ENCODE measurements at places on chromosomes 11 and 22.

GRCh38 chr11:127485541-127485940 lies 485.0 kb upstream of the KIRREL3 start:
- DNase-seq: no peak

GRCh38 chr11:1161410-1162137 lies 3.8 kb downstream of the MUC5AC start:
- no peak for DNase-seq

DNA sequence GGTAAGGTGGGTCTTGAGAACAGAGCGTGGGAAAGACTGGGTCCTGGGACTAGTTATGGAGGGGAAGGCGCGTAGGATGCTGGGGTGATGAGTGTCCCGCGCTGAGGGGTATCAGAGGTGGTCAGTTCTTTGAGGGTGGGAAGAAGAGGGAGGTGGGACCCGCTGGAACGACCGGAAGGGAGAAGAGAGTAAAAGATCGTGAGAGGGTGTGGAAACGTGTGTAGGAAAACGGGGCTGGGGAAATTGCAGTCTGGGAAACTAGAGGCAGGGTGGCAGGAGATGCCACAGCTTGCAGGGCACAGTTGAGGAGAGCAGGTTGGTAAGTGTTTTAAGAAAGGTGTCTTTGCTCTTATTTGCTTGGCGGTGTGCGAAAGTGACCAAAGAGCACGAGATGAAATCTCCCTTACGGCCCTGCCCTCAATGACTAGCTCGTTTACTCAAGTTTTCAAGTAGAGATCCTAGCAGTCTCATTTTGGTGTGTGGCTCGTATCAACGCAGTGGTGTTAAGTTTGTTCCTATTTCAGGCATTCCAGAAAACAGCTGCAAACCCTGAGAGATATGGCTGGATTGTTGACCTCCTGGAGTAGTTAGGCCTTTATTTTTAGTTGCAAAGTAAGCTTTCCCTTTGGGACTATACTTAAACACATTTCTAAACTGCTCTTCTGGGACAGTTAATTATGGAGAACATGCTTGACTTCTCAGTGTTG lies 615 bp downstream of the STT3A start:
- DNase-seq: peak; percentile 17

DNA sequence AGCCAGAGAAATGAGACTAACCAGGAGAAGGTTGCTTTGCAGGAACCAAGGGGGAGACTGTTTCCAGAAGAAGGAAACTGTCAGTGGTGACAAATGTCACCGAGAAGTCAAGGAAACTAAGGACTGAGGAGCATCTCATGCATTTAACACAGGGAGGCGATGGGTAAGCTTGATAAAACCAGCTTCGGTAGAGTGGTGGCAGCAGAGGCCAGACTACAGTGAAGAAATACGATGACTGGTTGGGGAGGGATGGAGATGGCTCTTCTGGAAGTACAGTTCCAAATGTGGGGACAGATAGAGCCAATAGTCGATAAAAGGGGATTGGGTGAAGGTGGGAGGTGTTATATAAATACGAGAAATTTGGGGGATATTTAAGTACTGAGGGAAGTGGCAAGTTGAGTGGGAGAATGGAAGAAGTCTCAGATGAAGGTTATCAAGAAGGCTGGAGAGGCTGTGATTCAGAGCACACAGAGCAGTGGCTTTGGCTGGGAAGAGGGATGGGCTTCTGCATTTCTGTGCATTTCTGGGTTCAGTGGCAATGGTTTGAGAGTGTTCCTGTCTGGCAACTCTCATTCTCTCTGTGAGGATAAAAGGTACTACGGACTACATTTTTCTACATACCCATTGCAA lies 29.2 kb downstream of the SC5D start:
- DNase-seq: peak; percentile 26

- no peak for DNase-seq
These were observed 37.7 kb upstream of the SPON1 start for GRCh38 chr11:13924801-13925327.

- DNase-seq: no peak
These were observed 2.1 kb upstream of the PHLDB1 start for GRCh38 chr11:118605116-118605867.

- no peak for DNase-seq
These were observed 27.9 kb downstream of the ASCC2 start for GRCh38 chr22:29810216-29810615.

GRCh38 chr11:32594272-32594671 lies 10.6 kb downstream of the EIF3M start:
- DNase-seq: no peak

GRCh38 chr11:19861171-19861570 lies 148.5 kb downstream of the NAV2 start:
- no peak for DNase-seq

DNA sequence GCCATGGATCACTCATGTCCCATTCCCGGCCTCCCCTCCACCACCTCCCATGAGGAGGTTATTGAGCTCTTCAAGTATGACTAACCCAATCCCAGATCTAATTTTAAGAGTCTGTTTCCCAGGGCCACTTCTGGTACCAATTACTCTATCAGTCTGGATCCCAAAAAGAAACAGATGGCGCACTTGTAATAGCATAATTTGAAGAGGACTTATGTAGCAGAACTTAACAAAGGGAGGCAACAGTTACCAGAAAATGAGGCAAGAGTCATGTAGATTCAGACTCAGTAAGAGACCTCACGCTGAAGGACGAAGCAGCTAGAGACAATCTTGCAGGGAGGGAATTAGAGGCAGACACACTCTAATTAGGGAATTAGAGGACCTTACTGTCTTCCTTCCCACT lies 46.9 kb downstream of the DDX6 start:
- DNase-seq: no peak

Measured in activated CD4-positive, alpha-beta T cell treated with anti-CD3 and anti-CD28 coated beads, Interleukin-2, amount 50 U/mL, for 16 hours (primary cell).